ENCODE measurements at places on chromosomes 12 and 14. TPM values are rescaled to one million over a fixed set of nuclear protein-coding genes. Genes with fewer than 3 reads are reported as not detected.

The SERPINA5 gene
- total RNA-seq = 0.09 TPM

The DIO3 gene
- not detected for total RNA-seq

The POTEG gene
- not detected for total RNA-seq

The ANKLE2 gene
- 44.4 TPM for total RNA-seq

The ZBTB1 gene
- 33.4 TPM for total RNA-seq

The TSPAN9 gene
- 60.1 TPM for total RNA-seq

The USP5 gene
- 77.2 TPM for total RNA-seq

The ASIC1 gene
- total RNA-seq = 3.7 TPM

The KCNA1 gene
- total RNA-seq = not detected

The C14orf132 gene
- 35.3 TPM for total RNA-seq

The GOLGA5 gene
- total RNA-seq = 40.0 TPM

The GALNT8 gene
- 0.17 TPM for total RNA-seq

The TMEM63C gene
- total RNA-seq = 0.32 TPM

The DGLUCY gene
- total RNA-seq = 81.0 TPM

The GDF11 gene
- total RNA-seq = 4.5 TPM

The ARL6IP4 gene
- 233 TPM for total RNA-seq

The OSBPL8 gene
- total RNA-seq = 114 TPM

The CHMP4A gene
- 18.6 TPM for total RNA-seq

The GPD1 gene
- not detected for total RNA-seq

The DPPA3 gene
- not detected for total RNA-seq

The FZD10 gene
- not detected for total RNA-seq

The SLC41A2 gene
- total RNA-seq = 16.7 TPM

The GNPNAT1 gene
- 19.4 TPM for total RNA-seq

The INHBE gene
- 0.52 TPM for total RNA-seq

The ADAM21 gene
- 0.77 TPM for total RNA-seq

The ANKRD33 gene
- 0.16 TPM for total RNA-seq

The KRT1 gene
- total RNA-seq = not detected

Measured in bronchial smooth muscle cell (primary cell).